Femur (tissue), 1 donor: ENCODE measurements at places on chromosomes 5 and 9.

GRCh38 chr5:91367908-91368648 lies 15.0 kb downstream of the ARRDC3 start:
- no peak for DNase-seq

- DNase-seq = no peak
Observed at GRCh38 chr5:148811756-148812155, 14.7 kb upstream of the ADRB2 start.

GRCh38 chr5:135218790-135219568 lies 180.1 kb downstream of the MACROH2A1 start:
- DNase-seq = peak; percentile 14

DNA sequence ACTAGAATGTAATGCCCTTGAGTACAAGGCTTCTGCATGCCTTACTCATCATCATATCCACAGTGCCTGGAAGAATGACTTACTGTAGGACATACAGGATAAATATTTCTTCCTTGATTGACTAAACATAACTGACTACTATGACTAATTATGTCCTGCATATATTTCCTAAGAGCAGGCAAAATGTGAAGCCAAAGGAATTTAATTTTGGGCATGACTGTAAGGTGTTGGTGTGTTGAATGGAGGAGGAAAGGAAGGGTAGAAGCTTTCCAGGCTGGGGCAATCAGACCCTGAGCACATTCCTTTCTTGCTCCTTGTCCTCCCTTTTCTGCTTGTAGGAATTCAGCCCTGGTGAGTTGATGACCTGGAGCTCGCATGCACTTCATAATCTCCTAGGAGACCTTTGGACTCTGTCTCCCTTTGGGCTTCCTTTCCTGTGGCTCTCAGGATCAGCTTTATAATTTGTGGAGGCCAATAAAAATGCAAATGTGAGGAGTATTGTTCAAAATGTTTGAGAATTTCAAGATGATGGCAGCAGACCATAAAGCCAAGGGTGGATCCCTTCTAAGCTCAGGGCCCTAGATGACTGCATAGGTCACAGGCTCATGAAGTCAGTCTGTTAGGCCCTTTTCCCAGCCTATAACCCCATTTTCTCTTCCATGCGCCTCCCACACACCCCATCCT lies 174.0 kb downstream of the HMHB1 start:
- no peak for DNase-seq

DNA sequence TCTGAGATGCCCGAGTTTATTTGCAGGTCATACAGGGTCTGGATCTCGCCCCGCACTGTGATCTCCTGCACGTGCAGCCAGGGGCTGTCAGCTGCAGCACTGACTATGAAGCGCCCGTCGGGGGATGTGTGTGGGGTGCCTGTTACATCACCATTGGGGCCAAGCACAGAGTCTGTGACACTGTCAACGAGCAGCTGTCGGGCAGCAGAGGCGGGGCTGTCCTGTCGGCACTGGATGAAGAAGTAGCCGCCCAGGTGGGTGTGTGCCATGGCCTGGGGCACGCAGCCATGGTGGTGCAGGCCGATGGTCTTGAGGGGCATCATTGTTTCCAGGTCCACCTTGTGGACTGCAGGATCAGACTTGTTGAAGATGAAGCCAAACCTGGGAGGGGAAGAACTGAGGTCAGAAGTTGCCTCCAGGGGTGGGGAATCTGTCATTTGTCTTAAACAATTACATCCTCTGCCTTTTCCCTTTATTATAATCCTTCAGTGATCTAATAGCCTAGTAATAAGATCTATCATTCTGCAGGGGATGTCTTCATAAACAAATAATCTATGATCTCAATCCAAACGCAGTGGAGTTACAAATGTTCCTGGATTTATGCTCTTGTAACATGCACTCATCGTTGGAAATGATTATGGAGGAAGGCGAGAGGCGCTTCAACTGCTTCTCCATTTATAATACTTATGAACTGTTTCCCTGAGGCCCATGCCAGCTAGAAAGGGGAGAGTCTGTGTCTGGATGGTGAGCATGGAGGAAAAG lies 147.8 kb downstream of the HSPA4 start:
- DNase-seq = no peak

DNA sequence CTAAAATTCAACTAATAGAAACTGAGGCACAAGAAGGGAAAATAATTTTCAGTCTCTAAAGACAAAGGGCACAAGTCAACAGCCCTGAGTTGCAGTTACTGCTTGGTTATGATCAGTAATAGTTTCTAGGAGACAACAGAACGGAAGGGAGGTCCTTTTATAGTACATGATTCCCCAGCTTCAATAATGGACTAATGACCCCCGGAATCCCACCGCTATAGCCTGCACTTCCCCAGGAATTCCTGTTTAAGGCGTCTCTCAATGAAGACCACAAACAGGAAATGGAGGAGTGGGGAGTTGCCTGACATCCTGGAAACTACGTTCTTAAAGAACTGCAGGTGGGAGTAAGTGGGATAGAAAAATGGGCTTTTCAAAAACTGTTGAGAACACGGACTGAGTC lies 60.6 kb downstream of the DIAPH1 start:
- peak; percentile 24 for DNase-seq

- no peak for DNase-seq
Observed at GRCh38 chr9:135692410-135692809, 6.9 kb downstream of the SOHLH1 start.

DNA sequence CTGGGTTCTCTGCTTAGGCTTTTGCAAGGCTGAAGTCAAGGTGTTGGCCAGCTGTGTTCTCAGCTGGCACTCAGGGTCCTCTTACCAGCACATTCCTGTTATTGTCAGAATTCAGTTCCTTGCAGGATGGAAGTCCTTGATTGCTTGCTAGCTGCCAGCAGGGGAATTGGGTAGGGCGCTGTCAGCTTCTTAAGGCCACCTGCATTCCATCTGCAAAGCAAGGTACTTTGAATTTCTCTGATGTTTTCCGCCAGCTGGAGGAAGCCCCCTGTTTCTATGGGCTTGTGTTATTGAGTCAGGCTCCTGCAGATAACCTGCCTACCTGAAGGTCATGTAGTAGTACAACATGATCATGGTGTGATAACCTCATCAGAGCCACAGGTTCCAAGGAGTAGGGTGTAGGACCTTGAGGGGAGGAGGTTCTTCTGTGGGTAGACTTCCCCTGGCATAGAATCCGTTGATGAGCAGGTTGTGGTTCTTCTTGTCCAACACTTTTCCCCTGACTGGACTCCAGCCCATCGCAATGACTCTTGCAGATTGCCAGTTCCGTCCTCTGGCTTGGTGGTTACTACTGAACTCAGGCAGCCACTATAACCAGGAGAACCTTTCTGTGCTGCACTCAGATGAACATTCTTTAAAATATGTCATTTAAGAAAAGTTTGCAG lies 6.8 kb downstream of the TENT4A start:
- no peak for DNase-seq

DNA sequence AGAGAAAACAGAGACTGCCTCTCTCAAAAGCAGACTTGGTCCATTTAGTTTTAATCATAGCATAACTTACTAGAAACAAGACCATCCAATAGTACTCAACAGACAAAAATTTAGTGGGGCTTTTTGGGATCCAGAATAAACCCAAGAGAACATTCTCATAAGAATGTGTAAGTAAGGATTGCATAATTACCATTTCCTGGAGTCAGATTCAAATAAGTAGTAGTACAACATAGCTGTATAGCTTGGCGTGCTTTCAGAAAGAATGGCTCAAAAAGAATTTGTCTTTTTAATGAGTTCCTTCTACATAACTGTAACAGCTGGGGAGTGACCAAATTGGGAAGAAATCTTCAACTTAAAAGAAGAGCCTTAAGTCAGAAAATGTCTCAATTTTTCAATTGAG lies 145.4 kb downstream of the DENND1A start:
- DNase-seq = no peak

- DNase-seq = no peak
Observed at GRCh38 chr9:125594223-125594610, 112.8 kb downstream of the MAPKAP1 start.

DNA sequence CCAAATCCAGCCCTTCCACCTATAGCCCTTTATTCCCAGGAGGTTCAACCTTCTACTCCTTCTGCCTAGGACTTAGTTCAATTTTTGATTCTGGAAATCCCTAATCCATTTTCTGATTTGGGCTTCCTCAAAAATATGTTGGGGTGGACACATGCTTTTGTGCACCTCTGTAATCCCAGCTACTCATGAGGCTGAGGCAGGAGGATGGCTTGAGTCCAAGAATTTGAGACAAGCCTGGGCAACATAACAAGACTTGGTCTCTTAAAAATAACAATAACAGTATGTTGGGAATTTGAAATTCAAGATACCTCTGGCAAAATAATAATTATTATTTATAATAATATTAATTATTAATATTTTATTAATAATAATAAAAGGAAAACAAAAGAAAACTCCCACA lies 188.7 kb upstream of the TLE4 start:
- DNase-seq = no peak

DNA sequence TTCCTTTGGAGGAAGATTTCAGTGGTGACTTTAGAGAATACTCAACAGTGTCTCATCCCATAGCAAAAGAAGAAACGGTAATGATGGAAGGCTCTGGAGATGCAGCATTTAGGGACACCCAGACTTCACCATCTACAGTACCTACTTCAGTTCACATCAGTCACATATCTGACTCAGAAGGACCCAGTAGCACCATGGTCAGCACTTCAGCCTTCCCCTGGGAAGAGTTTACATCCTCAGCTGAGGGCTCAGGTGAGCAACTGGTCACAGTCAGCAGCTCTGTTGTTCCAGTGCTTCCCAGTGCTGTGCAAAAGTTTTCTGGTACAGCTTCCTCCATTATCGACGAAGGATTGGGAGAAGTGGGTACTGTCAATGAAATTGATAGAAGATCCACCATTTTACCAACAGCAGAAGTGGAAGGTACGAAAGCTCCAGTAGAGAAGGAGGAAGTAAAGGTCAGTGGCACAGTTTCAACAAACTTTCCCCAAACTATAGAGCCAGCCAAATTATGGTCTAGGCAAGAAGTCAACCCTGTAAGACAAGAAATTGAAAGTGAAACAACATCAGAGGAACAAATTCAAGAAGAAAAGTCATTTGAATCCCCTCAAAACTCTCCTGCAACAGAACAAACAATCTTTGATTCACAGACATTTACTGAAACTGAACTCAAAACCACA lies 67.4 kb downstream of the VCAN start:
- DNase-seq = no peak

GRCh38 chr5:73983644-73984043 lies 357.6 kb downstream of the ARHGEF28 start:
- no peak for DNase-seq

- no peak for DNase-seq
Observed at GRCh38 chr5:2697446-2698200, 53.9 kb downstream of the IRX2 start.

GRCh38 chr5:135251093-135251492 lies 147.9 kb downstream of the MACROH2A1 start:
- DNase-seq = peak; percentile 15

DNA sequence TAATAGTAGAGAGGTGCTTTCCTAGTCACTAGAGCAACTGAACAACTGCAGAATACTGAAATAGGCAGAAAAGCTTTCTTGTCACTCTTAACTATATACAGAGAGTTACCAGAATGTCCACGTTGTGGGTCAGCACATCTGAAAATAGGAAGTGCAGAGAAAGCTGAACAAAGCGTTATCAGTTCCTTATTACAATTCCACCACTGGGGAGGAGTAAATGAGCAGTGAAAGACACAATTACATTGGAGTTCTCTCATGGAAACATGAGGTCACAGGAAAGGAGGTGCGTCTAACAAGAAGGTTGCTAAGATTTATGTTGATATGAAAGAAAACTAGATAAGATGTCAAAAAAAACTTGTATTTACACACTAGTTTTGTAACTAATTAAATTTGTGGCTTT lies 461.9 kb upstream of the COX7C start:
- DNase-seq = no peak
